DMS79 treated with DMSO at 0.1 percent for 48 hours (cell line): ENCODE measurements at places on chromosomes 6 and 20.
A peak's percentile ranks its signal among the peaks of the same experiment; 100 is the strongest.

DNA sequence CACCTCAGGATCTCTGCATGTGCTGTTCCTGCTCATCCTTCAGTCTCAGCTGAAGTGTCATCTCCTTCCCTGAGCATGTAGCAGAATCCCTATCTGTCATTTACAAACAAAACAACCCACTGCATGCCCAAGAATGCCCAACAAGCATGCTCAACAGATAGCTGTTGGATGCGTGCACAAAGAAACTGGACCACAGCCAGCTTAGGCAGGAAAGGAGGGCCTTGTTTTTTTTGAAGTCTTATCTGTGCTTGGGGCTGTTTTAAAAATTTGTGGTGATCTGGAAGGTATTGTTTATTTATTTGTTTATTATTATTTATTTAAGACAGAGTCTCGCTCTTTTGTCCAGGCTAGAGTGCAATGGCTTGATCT is 18.5 kb upstream of the SLC16A10 start:
- no peak for DNase-seq

- no peak for DNase-seq
Measured at GRCh38 chr6:6543181-6543879, 45.2 kb upstream of the LY86 start.

DNA sequence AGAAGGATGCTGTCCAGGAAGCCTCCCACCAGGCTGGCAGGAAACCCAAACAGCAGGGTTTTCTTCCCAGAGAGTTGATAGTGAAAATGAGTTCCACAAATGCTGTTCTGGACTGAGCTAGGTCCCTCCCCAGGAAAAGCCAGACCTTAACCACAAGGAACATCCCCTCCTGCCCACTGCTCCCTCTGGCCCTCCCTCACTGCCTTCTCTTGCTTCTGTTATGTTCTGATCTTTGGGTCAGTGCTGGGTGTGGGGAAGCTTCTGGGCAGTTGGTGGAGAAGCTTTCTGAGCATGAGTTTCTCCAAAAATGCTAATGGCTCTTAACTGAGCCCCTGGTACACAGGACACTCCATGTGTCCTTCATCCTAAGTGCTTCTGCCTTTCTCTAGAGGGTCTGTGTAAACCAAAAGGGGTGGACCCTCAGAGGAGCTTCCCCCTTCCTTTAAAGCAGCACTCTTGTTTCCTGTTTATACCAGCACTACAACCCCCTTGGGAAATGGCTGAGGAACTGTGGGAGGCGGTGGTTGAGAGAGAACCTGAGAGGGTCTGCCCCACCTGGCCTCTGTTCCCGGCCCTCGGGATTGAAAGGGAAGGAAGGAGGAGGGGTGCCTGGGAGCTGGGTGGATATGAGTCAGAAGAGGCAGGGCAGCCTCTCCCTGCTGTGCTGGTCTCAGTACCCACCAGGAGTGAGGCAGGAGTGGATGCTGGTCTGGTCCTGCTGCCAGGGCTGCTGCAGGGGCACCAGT is 42.0 kb downstream of the CDS2 start:
- peak; percentile 88 for DNase-seq

DNA sequence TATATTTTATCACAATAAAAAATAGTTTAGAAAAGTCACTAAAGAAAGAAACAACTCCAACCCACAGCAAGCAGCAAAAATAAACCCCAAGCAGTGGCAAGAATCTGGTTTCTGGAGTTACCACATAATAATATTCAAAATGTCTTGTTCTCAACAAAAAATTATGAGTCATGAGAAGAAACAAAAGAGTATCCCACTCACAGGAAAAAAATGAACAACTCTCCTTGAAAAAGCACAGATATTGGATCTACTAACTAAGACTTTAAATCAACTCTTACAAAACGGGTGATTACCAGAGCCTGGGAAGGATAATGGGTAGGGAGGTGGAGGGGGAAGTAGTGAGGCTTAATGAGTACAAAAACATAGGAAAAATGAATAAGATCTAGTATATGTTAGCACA is 425.6 kb downstream of the PLCB1 start:
- no peak for DNase-seq

DNA sequence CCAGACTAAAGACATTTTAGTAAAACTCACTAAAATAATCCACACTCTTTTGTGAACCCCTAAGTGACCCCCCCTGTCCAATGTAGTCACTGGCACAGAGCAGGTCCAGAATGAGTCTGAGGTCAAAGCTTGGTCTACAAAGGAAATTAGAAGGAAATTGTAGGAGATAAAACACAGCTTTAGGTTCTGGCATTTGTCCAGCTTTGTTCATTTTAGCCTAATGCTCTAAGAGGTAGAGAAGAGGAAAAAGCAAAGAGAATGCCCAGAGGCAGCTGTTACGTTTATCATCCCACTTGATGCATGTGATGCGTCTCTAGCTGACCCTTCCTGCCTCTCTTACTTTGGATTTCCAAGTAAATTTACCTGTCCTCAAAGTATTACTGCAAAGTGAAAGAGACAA is 62.5 kb downstream of the CNKSR3 start:
- DNase-seq = peak; percentile 22

- no peak for DNase-seq
Measured at GRCh38 chr6:104014163-104014959, 845.4 kb downstream of the HACE1 start.

DNA sequence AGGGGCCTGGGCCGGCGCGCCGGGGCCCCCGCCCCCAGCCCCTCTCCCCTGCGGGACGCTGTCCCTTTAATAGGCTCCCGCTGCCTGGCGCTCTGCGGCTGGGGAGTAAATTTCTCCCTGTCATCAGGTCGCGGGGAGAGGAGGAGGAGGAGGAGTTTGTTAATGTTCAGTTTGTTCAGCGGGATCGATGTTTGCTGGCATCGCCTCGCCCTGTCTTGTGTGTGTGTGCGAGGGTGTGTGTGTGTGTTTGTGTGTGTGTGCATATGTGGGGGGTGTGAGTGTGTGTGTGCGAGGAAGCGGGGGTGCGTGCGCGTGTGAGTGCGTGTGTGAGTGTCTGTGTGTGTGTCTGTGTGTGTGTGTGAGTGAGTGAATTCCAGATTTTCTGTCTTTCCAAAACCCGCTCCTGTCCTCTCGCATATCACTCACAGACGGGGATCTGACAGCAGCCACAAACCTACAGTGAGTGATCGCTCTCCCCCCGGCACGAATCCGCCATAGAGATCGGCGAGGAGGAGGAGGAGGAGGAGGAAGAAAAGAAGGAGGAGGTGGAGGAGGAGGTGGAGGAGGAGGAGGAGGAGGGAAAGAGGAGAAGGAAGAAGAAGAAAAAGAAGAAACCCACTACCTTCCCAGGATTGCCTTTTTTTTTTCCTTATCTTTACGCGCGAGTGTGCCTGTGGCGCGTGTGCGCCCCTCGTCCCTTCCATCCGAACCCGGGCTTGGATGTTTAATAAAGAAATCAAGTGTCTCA is at the start of gene TSHZ2:
TSHZ2 (plus strand) TSS at position 169 of the 748 bp plus-strand sequence. CDS start 936 bp downstream, outside the sequence.
- no peak for DNase-seq

- no peak for DNase-seq
Measured at GRCh38 chr20:15902493-15902892, 670.8 kb downstream of the KIF16B start.

DNA sequence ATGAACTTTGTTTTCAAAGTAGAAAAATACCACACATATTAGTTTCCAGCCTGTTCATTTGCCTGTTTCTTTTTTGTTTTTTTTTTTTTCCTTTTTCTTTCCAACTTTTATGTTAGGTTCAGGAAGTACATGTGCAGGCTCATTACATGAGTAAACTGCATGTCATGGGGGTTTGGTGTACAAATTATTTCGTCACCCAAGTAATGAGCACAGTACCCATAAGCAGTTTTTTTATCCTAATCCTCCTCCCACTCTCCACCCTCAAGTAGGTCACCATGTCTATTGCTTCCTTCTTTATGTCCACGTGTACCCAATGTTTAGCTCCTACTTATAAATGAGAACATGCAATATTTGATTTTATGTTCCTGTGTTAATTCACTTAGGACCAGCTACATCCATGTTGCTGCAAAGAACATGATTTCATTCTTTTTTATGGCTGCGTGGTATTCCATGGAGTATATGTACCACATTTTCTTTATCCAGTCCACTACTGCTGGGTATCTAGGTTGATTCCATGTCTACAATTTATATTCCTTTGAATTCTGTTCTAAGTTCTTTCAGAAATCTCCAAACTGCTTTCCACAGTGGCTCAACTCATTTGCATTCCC is 31.8 kb downstream of the SNX14 start:
- no peak for DNase-seq

- DNase-seq = no peak
Measured at GRCh38 chr20:38243709-38244020, 16.9 kb downstream of the KIAA1755 start.

DNA sequence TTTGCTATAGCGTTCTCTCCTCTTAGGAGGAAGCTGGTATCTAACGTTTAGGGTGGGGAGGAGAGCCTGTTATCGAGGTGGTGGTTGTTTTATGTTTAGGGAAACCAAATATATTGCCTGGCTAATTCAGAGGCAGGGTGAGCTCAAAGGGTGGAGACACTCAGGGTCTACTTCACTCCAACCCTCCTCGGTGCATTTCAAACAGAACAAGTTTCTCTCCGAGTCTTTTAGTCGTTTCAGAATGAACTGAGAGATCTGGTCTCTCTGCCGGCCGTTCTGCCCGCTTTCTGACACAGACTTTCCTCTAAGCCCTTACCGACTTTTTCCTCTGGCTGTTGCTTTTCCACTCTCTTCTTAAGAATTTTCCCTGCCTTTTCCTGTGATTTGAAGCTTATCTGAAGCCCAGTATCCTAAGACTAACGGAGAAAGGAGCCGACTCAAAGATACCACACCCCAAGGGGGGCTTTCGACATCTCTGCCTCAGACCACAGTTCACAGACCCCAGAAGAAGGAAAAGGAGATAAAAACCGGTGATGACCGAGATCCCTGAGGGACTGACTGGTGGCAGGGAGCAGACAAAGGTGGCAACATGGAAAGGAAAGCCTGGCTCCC is 865 bp downstream of the STK38 start:
- DNase-seq = peak; percentile 55

GRCh38 chr20:43666376-43667328 is at the start of gene MYBL2:
Gene MYBL2, plus strand, starts transcription at chr20:43667114. Its CDS starts 170 bp downstream, at chr20:43667284.
- DNase-seq = peak; percentile 8

GRCh38 chr6:144488590-144488989 is 203.5 kb downstream of the UTRN start:
- no peak for DNase-seq

GRCh38 chr6:76752841-76753240 is 680.4 kb upstream of the IMPG1 start:
- no peak for DNase-seq

DNA sequence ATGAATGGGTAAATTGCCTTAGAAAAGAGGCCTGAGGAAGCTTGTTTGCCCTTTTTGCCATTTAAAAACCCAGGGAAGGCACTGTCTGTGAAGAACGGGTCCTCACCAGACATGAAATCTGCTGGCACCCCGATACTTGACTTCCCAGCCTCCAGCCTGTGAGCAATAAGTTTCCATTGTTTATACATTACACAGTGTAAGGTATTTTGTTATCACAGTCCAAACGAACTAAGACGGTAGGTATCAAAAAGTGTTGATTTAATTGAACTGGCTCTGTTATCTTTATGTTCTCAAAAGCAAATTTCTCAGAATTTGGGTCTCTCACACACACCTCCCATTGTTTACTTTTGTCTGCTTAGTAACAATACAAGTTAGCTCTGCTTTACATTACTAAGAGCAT is 181.1 kb upstream of the MARCKS start:
- DNase-seq = no peak

- DNase-seq = no peak
Measured at GRCh38 chr6:2229742-2230141, 15.7 kb downstream of the GMDS start.

- DNase-seq = no peak
Measured at GRCh38 chr6:2042956-2043648, 202.3 kb downstream of the GMDS start.

GRCh38 chr20:51884561-51884960 is 82.2 kb upstream of the SALL4 start:
- DNase-seq = no peak

DNA sequence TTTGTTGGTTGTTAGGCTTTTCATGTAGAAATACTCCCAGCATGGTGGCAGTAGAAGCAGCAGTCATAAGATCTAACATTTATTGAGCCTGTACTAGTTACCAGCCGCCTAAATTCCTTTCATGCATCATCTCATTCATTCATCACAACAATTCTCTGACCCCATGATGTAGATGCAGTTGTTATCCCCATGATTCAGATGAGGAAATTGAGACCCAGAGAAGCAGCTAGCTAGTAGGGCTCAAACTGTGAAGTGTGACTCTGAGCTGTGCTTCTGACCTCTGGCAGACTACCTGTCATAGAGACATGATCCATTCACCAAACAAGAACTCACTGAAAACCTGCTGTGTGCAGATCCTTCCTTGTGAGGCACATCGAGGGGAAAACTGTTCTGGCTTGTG is 16.9 kb downstream of the RREB1 start:
- no peak for DNase-seq

DNA sequence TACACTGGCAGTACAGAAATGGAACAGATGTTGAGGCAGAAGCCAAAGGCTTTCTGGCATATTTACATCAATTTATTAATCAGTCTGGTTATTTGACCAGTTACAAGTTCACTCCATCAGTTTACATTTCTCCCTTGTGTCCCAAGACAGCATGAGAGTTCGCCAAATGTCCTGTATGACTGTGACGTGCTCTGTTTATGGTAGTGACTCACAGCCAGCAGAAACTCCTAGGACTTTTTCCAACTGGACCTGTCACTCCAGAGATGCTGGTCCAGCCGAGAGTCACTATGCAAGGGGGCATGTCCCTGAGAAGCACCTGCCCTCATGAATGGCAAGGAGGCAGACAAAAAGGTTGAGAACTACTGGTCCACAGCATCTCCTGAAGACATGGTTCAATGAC is 160.0 kb downstream of the LRFN2 start:
- no peak for DNase-seq

DNA sequence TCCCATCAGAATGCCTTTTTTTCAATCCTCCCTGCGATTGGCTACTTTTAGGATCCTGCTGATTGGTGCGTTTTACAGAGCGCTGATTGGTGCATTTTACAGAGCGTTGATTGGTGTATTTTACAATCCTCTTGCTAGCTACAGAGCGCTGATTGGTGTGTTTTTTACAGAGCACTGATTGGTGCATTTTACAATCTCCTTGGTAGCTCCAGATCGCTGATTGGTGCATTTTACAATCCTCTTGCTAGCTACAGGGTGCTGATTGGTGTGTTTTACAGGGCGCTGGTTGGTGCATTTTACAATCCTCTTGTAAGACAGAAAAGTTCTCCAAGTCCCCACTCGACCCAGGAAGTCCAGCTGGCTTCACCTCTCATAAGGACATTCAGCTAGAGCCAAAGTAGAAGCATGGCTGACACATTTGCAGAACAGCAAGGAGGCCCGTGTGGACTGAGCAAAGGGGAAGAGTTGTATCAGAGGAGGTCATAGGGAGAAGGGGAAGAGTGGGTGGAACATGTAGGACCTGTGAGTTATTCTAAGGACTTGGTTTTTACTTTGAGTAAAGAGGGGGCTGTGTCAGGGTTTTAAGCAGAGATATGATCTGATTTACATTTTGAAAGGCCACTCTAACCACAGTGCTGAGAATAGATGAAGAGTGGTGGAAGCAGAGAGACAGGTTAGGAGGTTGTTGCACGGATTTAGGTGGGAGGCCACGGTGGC is 2.6 kb downstream of the ALDH5A1 start:
- DNase-seq = no peak

- no peak for DNase-seq
Measured at GRCh38 chr6:107179004-107179403, 63.7 kb upstream of the BEND3 start.
